Iris pigment epithelial cell (primary cell): ENCODE measurements at places on chromosomes 1 and 21.

DNA sequence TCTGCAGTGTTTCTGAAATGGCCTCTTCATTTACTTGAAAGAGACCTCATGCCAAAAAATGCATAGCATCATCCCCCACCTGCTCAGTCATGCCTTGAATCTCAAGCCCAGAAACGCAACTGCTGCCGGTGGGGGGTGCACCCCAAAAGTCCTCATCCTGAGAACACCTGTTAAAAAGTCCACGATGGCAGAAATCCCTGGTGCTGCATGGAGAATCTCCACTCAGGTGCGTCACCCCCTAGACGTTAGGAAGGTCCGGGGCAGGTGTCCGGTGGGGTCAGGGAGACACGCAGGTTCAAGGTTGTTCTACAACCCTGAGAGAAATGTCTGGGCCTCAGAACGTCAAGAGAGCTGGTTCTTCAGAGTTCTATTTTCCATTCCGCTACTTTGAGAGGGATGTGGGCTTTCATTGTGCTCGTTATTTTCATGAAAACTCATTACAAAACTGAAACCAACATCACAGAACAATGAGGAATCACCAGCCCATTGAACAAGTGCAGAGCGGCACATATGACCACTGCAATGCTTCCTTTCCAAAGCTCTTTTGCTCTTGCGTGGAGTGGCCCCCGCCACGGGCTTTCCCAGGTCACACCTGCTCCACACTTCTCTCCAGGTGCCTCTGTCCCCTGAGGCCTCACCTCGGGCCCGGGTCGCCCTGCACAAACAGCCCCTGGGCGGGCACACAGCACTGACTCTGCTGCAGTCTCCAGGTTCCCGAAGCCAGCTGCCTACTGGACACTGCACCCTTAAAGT, 201.9 kb downstream of the TOMM20 start:
- DNase-seq = no peak

DNA sequence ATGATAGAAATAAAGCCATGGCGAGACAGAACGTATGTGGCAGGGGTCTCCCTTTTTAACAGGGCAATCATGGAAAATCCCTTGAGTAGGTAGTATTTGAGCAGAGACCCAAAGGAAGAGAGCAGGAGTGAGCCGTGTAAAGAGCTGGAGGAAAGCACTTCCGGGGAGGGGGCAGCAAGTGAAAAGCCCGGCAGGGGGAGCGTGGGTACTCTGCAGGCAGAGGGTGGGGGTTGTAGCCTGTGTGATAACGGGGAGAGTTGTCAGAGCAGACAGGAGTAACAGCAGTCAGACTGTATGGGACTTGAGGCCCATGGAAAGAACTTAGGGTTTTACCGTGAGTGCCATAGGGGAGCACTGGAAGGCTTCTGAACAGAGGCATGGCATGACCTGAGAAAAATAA, 51.1 kb upstream of the LDLRAP1 start:
- no peak for DNase-seq

- no peak for DNase-seq
These were observed 182.1 kb downstream of the ETS2 start for GRCh38 chr21:38987633-38988508.

GRCh38 chr1:41589395-41589794, 104.9 kb upstream of the EDN2 start:
- DNase-seq = no peak

DNA sequence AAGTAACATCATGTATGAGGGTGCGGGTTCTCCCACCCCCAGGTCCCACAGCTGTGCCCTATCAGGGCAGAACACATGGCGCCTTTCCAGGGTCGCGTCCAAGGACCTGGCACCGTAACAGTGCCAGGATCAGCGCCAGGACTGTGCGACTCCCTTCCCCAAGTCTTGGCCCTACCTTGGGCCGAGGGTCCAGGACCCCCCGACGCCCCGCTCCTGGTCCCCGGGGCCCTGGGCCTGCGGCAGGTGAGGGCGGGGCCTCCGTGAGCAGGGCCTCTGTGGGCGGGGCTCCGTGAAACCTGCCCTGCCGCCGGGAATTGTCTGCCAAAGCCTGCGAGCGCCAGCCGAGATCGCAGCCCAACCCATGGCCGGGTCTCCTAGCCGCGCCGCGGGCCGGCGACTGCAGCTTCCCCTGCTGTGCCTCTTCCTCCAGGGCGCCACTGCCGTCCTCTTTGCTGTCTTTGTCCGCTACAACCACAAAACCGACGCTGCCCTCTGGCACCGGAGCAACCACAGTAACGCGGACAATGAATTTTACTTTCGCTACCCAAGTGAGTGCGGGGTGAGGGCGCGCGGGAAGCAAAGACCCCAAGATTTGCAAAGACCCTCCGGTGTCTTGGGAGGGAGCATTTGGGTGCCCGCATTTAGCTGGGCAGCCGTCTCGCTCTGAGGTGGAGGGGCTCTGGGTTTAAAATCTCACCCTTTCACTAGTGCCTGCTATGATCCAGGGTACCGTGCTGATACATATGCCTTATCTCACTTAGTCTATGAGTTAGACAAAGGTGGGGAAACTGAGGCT, at the start of gene RHBG:
Gene RHBG (plus strand): TSS at position 323 of the 796 bp plus-strand sequence. CDS start 39 bp downstream, at position 362.
- peak; percentile 10 for DNase-seq

DNA sequence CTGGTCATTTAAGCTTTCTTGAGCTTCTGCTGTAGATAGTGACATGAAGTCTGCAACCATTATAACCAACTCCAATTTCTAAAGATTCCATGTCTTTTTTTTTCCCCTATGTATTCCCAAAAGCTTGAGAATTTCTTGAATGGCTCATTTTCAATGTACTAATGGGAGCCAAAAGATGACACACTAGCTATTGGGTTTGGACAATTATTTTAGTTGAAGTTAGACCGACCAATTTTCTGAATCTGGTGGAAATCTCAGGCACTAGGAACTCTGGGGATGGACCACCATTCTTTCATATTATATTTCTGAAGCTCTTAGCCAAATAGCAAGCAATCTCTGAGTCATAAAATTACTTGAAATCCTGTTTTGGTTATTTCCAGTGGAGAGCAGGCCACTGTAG, 617.4 kb upstream of the ADAMTS5 start:
- DNase-seq = no peak

- DNase-seq = no peak
These were observed 81.2 kb downstream of the ADCY10 start for GRCh38 chr1:167832693-167833092.

DNA sequence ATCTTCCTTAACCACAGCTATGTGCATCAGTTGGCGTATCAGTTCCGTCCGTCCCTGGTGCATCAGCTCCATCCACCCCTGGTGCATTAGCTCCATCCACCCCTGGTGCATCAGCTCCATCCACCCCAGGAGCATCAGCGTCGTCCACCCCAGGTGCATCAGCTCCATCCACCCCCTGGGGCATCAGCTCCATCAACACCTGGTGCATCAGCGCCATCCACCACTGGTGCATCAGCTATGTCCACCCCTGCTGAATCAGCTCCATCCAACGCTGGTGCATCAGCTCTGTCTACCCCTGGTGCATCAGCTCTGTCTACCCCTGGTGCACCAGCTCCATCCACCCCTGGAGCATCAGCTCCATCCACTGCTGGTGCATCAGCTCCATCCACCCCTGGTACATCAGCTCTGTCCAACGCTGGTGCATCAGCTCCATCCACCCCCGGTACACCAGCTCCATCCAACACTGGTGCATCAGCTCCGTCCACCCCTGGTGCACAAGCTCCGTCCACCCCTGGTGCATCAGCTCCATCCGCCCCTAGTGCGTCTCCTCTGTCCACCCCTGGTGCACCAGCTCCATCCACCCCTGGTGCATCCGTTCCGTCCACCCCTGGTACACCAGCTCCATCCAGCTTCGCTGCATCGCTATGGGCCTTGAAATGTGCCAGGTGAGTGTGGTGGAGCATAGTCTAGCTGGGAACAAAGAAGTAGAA, 106.6 kb upstream of the ZBTB40 start:
- DNase-seq = no peak

- peak; percentile 47 for DNase-seq
These were observed 300 bp downstream of the USP24 start for GRCh38 chr1:55214934-55215193.

- no peak for DNase-seq
These were observed 25.0 kb downstream of the RIMS3 start for GRCh38 chr1:40640314-40641076.

GRCh38 chr1:205229399-205229871, 1.7 kb downstream of the TMCC2 start:
- DNase-seq = peak; percentile 47
